Muscle of arm (tissue), 14 donors: ENCODE measurements at places on chromosomes 16 and 17. TPM values are rescaled to one million over a fixed set of nuclear protein-coding genes. Genes with fewer than 3 reads are reported as not detected.

Gene NPIPB13
- 12.2 TPM for polyA plus RNA-seq

Gene RGS11
- polyA plus RNA-seq = 1.1 TPM

Gene MMP25
- polyA plus RNA-seq = 1.6 TPM

Gene NPIPA8
- not detected for polyA plus RNA-seq

Gene SMIM5
- polyA plus RNA-seq = 9.1 TPM

Gene ODAD4
- 1.3 TPM for polyA plus RNA-seq

Gene CCL22
- not detected for polyA plus RNA-seq

Gene ERN2
- not detected for polyA plus RNA-seq

Gene STH
- polyA plus RNA-seq = not detected

Gene CDH13
- 49.4 TPM for polyA plus RNA-seq

Gene INTS2
- polyA plus RNA-seq = 9.2 TPM

Gene RAP1GAP2
- polyA plus RNA-seq = 2.9 TPM

- no peak for DNase-seq
Observed at GRCh38 chr16:26175944-26176343, 484.2 kb downstream of the HS3ST4 start.

GRCh38 chr16:89248196-89248982 is 30.9 kb downstream of the ZNF778 start:
- no peak for DNase-seq

GRCh38 chr17:34999456-34999855 is 19.1 kb downstream of the LIG3 start:
- no peak for DNase-seq

- DNase-seq = no peak
Observed at GRCh38 chr16:66441586-66442375, 14.7 kb downstream of the BEAN1 start.

GRCh38 chr17:44361292-44362260 is 2.1 kb downstream of the FAM171A2 start:
- DNase-seq = no peak

GRCh38 chr17:30256756-30257506 is 21.4 kb upstream of the SLC6A4 start:
- no peak for DNase-seq

GRCh38 chr17:27993161-27993695 is 49.2 kb upstream of the NLK start:
- DNase-seq = no peak

DNA sequence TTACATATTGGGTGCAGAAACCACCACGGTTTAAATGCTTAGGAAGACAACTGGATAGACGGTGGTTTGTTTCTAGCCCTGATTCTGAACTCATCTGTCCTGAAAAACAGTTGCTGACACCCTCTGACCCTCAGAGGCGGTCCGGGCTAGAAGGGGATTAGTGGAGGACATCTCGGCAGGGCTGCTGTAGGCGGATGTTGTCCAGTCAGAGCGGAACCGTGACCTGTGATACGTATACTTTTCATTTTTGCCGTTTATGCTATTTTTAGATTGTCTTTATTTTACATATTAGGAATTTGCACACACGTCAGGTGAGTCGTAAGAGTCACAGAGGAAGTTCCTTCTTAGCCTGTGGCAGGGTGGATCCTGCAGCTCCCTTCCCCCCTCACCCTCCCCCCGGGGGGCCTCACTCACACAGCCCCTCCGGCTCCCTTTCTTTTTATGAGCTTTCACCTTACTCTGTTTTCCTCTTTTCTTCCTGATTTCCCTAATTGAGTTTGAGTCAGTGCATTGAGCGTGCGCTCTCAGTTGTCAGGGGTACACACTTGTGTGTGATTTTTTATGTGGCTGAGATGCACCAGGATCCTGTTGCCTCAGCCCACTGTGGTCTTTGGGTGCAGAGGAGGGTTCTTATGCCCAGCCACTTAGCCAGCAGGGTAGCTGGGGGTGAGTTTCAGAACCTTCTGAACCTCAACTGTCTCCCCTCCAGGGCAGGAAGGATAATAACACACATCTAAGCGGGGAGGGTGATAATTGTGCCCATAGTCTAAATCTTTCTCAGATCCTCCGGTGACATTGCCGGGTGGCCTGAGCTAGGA is 211.1 kb upstream of the CHMP6 start:
- no peak for DNase-seq

GRCh38 chr17:2395258-2396181 is 5.3 kb downstream of the MNT start:
- DNase-seq = no peak

- DNase-seq = no peak
Observed at GRCh38 chr16:89057738-89058137, 35.9 kb upstream of the ACSF3 start.

- no peak for DNase-seq
Observed at GRCh38 chr16:17382949-17383863, 87.6 kb downstream of the XYLT1 start.

GRCh38 chr16:50386139-50386538 is 17.4 kb upstream of the BRD7 start:
- no peak for DNase-seq

- no peak for DNase-seq
Observed at GRCh38 chr17:82338858-82339633, 5.5 kb upstream of the SECTM1 start.

DNA sequence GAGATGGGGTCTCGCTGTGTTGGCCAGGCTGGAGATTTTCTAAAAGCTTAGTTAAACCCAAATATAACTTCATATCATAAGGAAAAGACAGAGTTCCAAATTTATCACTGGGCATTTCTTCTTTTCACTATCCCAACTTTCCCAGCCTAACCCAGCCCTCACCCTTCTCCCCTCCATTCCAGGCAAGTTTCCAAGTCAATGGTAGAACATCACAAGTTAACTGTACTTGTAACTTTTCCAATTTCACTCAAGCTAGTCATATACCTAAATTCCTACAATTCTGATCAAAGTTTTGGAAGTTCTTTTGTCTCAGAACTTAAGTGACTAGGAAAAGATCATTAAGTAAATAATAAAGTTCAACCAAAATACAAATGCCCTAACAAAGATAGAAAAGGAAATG is 61.2 kb downstream of the USP32 start:
- DNase-seq = no peak

DNA sequence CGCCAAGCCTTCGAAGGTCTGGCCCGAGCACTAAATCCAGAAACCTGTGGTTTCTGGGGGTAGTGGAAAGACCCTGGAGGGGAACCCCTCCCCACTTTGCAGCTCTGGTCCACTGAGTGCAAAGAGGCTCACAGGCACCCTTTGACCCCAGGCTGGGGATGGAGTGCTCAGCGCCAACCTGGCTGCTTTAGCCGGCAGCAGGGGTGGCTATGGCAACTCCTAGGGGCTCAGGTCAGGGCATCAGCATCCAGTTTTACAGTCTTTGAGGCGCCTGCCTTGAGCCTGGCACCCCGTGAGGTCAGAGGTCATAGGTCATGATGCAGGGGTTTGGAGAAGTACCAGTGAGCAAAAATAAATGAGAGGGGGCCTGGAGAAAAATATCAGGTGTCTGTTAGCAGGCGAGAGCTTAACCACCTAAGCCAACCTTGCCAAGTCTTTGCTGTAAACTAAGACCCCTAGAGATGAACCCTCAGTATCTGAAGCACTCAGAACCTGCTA is 17.9 kb downstream of the CA7 start:
- DNase-seq = no peak

DNA sequence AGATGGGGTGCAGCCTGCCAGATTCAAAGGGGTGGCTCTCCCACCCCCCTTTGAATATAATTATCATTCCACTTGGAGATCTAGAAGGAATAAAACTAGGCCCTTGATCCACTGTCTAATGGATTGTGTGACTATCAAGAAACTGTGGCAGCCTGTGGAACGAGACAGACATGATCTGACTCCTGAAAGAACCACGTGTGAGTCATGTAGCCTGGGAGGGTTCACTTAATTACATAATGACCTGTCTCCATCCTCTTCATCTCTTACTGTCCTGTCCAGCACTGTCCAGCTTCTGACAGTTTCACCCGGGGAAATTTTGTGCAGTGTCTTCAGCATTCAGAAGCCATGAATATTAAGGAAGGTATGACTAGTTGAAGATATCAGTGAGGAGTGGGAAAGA is 43.3 kb upstream of the CDH13 start:
- DNase-seq = no peak

GRCh38 chr16:86761111-86762031 is 183.0 kb downstream of the FOXL1 start:
- DNase-seq = peak; percentile 38

- no peak for DNase-seq
Observed at GRCh38 chr16:155031-155398, 2.6 kb downstream of the HBZ start.

GRCh38 chr17:22707626-22708025 is 1015.3 kb downstream of the KCNJ18 start:
- DNase-seq = no peak

- DNase-seq = peak; percentile 25
Observed at GRCh38 chr17:75152922-75153779, 1.2 kb downstream of the JPT1 start.

- DNase-seq = no peak
Observed at GRCh38 chr16:15932939-15933338, 16.5 kb upstream of the ABCC1 start.

DNA sequence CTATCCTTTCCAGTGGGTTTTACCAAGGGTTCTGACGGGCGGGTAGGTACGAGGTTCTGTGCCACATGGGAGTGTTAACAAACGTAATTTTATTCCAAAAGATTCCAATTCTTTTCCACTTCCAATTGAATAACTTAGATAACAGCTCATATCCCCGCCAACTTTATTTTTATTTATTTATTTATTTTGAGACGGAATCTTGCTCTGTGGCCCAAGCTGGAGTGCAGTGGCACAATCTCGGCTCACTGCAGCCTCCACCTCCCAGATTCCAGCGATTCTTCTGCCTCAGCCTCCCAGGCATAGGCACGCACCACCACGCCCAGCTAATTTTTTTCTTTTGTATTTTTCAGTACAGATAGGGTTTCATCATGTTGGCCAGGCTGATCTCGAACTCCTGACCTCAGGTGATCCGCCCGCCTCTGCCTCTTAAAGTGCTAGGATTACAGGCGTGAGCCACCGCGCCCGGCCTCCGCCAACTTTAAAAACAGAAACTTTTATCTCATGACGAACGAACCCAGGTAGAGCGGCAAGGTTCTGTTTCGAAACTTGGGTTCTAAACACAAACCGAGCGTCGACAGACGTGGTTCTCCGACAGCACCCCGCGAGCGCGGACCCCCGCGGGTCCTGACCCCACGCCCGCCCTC is 613 bp downstream of the ECI1 start:
- DNase-seq = no peak

- DNase-seq = no peak
Observed at GRCh38 chr17:44827863-44828262, 2.2 kb downstream of the GJC1 start.

GRCh38 chr16:85274501-85274900 is 162.2 kb upstream of the CIBAR2 start:
- DNase-seq = no peak

DNA sequence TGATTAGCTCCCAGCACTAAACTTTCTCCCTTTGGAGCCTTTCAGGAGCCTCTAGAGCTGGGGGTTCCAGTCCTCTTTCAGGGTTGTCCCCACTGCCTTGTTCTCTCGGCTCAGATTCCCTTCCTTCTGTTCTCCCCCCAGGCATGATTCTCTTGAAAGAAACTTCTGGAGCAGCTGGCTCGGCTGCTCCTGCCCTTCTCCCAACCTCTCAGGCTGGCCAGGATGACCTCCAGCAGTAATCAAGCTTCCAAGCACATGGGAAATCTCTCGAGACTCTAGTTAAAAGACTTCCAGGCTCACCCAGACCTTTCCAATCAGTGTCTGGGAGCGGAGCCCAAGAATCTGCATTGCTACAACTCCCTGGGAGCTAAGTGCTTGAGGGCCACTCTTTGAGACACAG is 3.6 kb downstream of the SDK2 start:
- no peak for DNase-seq

DNA sequence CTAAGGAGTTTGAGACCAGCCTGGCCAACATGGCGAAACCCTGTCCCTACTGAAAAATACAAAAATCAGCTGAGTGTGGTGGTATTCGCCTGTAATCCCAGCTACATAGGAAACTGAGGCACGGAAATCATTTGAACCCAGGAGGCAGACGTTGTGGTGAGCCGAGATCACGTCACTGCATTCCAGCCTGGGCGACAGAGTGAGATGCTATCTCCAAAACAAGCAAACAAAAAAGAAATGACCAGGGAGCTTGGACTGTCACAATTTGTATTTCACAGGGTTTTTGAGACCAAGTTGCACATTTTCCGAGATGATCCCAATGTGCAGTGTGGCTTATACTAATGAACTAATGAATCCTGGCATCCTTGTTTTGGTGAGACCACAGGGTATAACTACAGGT is 156.5 kb downstream of the SLC39A11 start:
- no peak for DNase-seq

DNA sequence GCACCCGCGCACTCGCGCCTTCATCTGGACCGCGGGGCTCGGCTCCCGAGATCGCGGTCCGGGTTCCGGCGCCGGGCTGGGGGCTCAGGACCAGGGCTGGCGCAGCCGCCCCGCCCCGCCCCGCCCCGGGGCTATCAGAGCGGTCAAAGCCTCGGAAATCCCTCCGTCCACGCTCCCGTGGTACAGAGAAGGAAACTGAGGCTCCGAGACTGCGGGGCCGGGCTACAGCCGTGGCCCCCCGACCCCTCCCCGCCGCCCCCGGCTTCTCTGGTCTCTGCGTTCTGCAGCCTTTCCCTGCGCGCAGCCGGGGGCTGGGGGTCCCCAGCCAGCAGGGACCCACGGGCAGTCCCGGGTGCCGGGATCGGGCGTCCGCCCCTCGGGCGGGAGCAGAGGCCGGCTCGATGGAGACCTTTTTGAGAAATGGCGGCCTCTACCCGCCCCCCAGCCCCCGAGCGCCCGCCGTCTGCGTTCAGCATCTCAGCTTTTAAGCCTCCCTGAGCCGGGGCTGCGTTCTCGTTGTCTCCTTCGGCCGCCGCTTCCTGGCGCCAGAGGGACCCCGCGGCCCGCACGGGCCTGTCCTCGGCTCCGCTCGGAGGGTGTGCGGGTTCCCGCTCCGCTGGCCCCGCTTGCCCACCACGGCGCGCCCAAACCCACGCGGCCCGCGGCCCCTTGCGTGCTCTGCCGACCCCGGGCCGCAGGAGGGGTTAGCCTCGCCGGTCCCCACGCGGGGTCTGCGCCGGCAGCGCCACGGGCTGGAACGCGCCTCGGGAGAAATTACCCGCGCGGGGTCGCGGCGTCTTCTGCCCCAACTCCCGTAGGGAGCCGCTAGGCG is 1.5 kb upstream of the NPTX1 start:
- no peak for DNase-seq

DNA sequence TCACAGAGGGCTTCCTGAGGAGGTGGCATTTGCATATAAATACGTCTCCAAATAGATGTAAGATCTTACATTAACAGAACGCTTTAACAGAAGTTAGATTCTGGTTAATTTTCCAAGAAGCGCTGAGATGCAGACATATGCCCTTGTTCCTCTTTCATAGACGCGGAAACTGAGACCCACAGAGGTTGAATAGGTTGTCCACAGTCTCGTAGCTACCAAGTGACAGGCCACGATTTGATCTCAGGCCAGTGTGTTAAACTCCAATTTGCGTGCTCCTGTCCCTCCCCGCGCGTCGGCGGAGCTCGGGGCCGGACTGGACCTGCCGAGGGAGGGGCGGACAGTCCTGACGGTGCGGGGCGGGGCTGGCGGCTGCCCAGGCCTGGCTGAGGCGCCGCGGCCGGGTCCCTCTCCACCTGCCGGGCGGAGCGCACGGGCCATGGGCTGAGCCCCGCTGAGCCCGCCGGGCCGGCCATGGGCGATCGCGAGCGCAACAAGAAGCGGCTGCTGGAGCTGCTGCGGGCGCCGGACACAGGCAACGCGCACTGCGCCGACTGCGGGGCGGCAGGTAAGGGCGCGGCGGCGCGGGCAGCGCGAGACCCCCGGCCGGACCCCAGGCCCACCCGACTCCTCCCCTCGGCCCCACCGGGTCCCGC is at the start of gene ADAP2:
ADAP2 (plus strand) TSS at position 402 of the 653 bp plus-strand sequence; CDS start at position 472, 70 bp downstream.
- no peak for DNase-seq

GRCh38 chr17:38702916-38703741 is 1.9 kb upstream of the MLLT6 start:
- DNase-seq = no peak

- DNase-seq = no peak
Observed at GRCh38 chr17:44155488-44155887, 13.8 kb downstream of the HROB start.
